ENCODE measurements at places on chromosomes 3 and 15.
A peak's percentile ranks its signal among the peaks of the same experiment; 100 is the strongest.

GRCh38 chr15:36831125-36831903 is 251.9 kb downstream of the CDIN1 start:
- DNase-seq = no peak

DNA sequence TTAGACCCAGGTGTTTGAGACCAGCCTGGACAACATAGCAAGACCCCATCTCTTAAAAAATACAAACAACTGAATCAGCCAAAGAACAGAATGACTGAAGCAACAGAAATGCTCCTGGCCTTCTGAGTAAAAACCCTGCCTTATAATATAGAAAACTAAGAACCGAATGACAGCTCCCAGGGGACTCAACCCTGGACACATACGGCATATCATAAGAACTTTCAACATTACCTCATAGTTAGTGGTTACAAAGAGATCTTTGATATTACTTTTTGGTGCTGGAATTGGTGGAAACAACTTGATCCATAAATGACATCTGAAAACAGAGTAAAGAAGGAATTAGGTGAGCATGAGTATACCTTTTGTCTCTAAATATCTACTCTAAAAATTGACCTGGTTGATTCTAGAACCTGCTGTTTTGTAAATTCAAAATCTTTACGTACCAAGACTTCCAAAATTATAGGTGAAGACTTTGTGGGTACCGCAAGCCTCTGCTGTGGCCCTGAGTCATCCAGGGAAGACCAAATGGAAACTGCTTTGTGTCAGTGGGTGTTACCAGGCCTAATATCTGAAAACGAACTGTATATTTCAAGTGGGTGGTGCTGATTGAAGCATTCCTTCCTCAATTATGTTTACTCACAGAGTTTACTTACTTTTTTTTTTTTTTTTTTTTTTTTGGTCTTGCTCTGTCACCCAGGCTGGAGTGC is 35.5 kb downstream of the IL5RA start:
- no peak for DNase-seq

GRCh38 chr3:145857956-145858355 is 303.0 kb downstream of the PLOD2 start:
- no peak for DNase-seq

GRCh38 chr15:80992441-80992840 is 2.8 kb upstream of the MESD start:
- DNase-seq = no peak

GRCh38 chr3:25505581-25505980 is 77.5 kb downstream of the RARB start:
- DNase-seq = no peak

DNA sequence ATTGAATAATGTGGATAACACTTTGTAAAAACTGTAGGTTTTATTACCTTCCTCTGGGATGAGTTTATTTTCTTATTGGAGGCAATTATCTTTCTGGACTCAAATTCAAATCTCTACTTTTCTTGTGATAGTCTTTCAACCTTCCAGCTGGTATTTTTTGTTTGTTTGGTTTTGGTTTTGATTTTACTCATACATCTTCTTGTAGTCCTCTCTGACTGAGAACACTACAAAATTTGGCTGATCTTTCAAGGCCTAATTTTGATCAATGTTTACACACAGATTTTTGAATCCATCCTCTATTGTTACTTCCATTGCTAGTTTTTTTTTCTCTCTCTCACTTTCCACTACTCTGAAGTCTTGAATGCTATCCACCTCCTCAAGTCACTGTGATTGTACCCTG is 303.8 kb upstream of the NECTIN3 start:
- DNase-seq = no peak

GRCh38 chr3:154378311-154378710 is 51.7 kb downstream of the GPR149 start:
- DNase-seq = no peak

DNA sequence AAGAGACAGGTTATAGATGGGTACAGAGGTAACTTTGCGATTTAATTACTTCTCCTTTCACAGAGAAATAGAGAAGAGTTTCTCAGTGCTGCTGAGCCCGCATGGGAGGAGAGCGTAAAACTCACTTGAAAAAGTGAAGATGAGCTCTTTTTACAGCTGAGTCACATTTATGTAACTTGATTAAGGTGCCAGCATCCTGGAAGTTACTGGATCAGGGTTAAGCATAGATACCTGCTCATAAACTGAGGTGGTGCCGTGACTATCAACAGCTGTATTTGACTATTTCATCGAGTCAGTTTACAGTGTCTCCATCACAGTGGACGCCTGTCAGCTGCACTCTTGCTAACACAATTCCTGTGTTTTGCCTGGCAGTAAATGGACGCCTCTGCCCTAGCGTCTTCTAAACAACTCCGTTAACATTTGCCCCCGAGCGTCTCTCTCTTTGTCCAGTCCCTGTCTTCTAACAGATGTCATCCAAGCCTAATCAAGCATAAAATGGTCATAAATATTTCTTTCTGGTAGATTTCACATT is 414.6 kb downstream of the FOXP1 start:
- no peak for DNase-seq

GRCh38 chr3:127815641-127816605 is 6.4 kb downstream of the MGLL start:
- DNase-seq = no peak

- DNase-seq = no peak
Observed at GRCh38 chr3:31808143-31808720, 172.8 kb downstream of the OSBPL10 start.

GRCh38 chr3:177893331-177893730 is 642.9 kb upstream of the KCNMB2 start:
- DNase-seq = no peak

DNA sequence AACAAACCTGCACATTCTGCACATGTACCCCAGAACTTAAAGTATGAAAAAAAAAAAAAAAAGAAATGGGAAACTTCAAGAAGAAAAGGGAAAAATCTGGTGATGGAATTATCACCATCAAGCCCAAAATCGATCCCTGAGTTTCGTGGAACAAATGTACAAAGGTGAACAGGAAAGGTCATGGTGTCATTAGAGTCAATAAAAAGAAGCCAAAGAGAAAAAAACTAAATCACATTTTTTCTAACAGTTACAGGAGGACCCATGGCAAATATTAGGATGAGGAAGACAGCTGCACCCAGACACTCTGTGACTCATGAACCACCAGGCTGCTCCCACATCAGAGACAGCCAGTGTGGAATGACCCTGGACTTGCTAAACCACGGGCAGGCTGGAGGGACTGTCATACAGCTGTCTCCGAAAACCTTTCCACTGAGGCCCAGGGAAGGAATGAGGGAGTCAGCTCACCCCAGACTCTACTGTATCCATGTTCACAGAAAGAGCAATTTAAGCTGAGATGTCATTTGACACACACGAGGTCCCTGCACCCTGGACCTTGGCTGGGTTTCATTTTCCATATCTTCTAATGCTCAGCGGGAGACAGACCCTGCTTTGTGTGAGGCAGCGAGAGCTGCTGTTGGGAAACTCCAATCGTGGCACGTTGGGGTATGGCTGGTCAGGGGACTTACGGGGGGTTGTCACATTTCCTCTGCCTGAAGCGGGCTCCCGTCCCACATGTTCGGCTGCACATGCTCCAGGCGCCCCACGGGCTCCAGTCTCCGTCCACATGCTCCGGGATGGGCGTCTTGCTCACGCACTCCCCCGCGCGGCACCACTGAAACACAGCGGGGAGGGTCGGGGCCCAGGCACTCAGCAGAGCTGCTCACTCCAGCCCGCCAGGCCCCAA is 210.2 kb downstream of the ADAMTS17 start:
- DNase-seq = peak; percentile 22

DNA sequence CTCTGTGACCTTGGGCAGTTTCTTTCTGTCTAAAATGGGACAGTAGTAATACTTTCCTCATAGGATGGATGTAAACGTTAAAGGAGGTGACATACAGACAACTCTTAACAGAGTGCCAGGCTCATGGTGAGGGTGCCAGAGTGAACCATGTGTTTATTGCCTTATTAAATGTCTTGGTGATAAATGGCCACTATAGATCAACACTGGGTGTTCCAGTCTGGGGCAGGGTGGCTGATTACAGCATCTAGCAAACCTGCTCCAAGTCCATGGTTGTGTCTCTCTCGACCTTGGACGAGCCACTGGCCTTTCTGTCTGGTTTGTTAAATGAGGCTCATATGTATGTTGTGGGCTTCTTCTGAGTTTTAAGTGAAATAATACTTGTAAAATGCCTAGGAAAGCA is 75.1 kb downstream of the TRAK1 start:
- no peak for DNase-seq

DNA sequence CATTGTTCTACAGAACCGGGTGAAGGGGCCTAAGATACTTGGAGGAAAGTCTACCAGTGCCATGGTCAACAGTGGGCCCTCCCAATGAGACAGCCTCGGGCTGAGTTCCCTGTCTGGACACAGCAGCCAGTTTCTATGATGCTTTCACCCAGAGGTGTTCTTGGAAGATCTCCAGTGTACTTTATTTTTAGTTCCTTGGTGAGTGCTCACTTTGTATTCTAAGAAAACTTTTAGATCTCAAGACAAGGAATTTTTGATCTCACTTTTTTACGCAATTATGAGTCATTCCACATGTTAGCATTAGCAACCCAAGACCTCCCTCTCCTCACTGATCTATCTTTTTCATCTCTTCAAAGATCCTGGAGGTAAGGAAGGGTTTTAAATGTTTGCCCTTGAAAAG is 287.7 kb downstream of the RORA start:
- no peak for DNase-seq

- DNase-seq = no peak
Observed at GRCh38 chr3:25707268-25707926, 42.7 kb upstream of the TOP2B start.

- no peak for DNase-seq
Observed at GRCh38 chr3:169505577-169506230, 157.8 kb downstream of the MECOM start.

- DNase-seq = no peak
Observed at GRCh38 chr15:90381515-90381914, 6.5 kb upstream of the IQGAP1 start.

GRCh38 chr15:58864602-58865424 is 68.7 kb downstream of the SLTM start:
- no peak for DNase-seq

DNA sequence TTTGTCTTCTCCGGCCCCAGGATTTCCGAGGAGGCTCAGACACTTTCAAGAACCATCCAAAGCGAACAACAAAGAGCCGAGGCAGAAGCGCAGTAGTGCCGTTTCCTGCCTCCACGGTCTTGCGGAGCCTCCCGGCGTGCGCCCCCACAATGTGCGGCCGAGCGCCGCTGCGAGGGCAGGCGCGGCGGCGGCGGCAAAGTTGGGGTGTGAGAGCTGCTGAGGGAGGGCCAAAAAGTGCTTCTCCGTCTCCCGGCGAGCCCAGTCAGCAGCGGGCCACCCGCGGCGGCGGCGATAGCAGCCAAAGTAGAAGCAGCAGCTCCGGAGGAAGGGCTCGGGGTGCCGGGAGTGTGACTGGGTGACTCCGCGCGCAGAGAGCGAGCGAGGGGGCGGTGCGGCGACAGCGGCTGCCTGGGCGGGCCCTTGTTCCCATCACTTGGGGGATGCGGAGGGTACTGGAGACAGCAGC is 749.1 kb downstream of the ROBO1 start:
- DNase-seq = no peak

All from activated CD4-positive, alpha-beta T cell treated with anti-CD3 and anti-CD28 coated beads for 24 hours (primary cell).